ENCODE measurements at places on chromosomes 4 and X. TPM values are rescaled to one million over a fixed set of nuclear protein-coding genes. Genes with fewer than 3 reads are reported as not detected.

- H3K27ac ChIP-seq, result peak overlapping the region; percentile 17
- H3K36me3 ChIP-seq, result no peaks in the 10 kb centered on the region
- no peak overlapping the region for H3K4me3 ChIP-seq
Measured at GRCh38 chr4:76984127-76984526, 34.6 kb downstream of the SEPTIN11 start.

DNA sequence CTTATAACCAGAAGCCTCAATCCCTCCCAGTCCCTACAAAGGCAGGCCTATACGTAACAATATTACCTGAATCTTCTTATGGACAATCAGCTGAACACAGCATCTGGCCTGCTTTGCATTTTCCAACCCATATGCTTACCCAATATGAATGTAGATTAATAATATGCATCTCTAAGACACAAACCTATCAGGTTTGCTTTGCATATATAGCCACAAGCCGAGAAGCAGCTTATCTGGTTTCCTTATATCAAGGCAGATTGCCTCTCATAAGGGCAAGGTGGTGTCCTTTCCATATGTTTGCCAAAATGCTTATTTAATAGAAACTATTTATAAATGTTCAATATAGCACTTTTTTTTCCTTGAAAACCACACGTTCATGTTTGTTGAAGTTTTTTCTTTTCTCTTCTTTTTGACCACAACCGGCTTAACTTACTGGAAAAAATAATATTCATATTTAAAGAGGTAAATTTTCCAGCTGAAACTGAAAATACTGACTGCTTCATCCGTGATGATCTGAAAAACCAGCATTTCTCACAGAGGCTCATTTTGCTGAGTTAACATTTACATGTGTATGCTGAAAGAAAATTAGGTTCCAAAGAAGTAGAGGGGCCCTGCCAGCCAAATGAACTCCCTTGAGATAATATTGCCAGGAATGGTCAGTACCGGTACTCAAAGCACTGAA is 3.8 kb downstream of the IL21 start:
- no peaks in the 10 kb centered on the region for H3K36me3 ChIP-seq
- no peak overlapping the region for H3K27ac ChIP-seq
- peaks cover 5% of the 10 kb centered on the region for H3K27me3 ChIP-seq
- H3K4me3 ChIP-seq, result no peak overlapping the region
- no peak for DNase-seq

DNA sequence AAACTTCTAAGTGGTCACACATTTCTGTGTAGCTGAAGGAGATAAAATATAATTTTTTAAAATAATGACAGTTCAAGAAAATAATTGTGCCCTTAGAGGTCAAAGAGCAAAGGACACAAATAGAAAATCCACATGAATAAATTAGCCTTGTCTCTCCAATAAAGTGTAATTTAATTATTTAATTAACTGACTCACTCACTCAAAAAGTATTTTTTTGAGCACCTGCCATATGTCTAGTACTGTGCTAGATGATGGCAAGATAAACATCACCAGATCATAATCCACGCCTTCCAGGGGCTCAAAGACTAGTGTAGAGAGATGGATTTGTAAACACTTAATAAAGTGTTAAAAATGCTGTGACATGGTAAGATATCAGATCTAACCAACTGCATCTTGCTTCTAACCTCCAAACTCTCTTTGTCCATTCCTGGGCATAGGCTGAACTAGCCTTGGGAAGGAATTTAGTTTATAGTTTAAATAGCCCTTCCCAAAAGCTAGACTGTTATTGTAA is 112.5 kb downstream of the SCLT1 start:
- H3K36me3 ChIP-seq, result peaks cover 3% of the 10 kb centered on the region
- no peak for DNase-seq
- no peak overlapping the region for H3K27ac ChIP-seq
- H3K4me3 ChIP-seq, result no peak overlapping the region
- H3K4me1 ChIP-seq, result no peaks in the 10 kb centered on the region

- no peaks in the 10 kb centered on the region for H3K4me1 ChIP-seq
- peak; percentile 15 for DNase-seq
- no peak overlapping the region for H3K4me3 ChIP-seq
- no peaks in the 10 kb centered on the region for H3K36me3 ChIP-seq
- H3K27me3 ChIP-seq, result no peaks in the 10 kb centered on the region
Measured at GRCh38 chr4:68175562-68176155, 46.0 kb upstream of the TMPRSS11F start.

DNA sequence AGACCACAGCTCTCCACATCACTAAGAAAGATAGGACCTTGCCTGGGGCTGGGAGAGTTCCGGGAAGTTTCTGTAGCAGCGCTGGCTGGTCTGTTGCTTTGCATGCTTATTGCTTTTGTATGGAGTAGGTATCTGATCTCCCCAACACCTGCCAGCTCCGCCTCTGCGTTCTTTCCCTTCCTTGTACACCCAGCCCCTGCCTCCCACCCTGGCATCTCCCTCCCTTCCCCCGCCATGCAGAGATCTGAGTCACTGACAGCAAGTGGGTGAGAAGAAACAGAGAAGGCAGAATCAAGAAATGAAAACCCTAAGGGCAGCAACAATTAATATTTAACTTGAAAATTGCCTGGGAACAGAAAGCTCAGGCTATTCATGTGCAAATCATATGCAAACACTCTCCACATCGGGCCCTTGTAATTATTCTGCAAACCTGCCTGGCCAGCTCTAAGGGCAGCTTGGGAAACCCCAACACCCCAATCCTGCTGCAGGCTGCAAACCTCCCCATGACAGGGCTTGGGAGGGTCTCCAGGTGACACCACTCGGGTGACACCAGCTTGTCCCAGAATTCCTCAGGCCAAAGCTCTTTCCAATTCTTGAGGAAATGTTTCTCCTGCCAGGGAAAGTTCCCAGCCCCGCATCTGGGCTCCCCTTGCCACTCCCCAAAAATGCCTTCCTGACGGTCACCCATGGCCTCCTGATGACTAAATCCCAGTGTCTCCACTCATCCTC is 257.2 kb downstream of the FBXW7 start:
- H3K27ac ChIP-seq, result no peak overlapping the region
- no peak for DNase-seq
- no peaks in the 10 kb centered on the region for H3K36me3 ChIP-seq
- no peaks in the 10 kb centered on the region for H3K27me3 ChIP-seq

TKTL1 gene
- 0.38 TPM for polyA plus RNA-seq

TMEM35A gene
- not detected for polyA plus RNA-seq

TLR6 gene
- polyA plus RNA-seq, result 6.8 TPM

SYTL5 gene
- not detected for polyA plus RNA-seq

All from naive B cell (primary cell).